ENCODE measurements at places on chromosomes 12 and 14.
A peak's percentile ranks its signal among the peaks of the same experiment; 100 is the strongest.

DNA sequence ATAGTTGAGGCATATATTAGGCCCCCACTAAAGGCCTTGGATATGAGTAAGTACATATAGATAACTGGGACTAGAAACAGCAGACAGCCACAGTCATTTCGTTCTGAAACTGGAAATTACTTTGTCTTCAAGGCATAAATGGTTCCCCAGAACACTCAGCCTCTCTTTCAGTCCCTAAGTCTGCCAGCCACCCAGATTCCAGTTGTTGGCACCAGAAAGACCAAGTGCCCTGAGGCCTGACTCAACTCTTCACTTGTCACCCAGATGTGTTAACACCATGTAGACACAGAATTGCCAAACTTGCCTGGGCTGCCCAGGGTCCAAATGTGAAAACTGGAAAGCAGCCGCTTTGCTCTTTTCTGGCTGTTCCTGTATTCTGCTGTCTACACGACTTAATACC lies 3.0 kb upstream of the LGALS3 start:
- no peak for DNase-seq

DNA sequence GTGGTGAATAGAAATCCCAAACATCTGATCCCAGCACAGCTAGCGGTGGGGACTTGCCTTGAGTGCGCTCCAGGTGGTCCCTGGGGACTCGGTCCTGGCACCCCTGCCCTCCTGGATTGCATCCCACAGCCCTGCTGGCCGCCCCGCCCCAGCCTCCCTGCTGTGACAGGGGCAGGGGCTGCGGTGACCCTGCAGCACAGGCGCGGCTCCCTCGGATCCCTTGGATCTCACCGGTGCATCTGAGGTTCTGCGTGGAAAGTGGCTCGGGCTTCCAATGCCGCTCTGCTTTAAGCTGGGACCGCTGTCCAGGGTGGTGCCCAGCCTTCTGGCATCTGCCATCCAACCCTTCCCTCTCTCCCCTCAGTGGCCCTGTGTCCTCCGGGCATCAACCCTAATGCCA lies 16.0 kb downstream of the ANKRD9 start:
- DNase-seq, result no peak

GRCh38 chr12:6372403-6373003 lies 2.9 kb downstream of the SCNN1A start:
- DNase-seq, result no peak

- no peak for DNase-seq
Measured at GRCh38 chr14:67357969-67358354, 1.6 kb downstream of the ATP6V1D start.

- no peak for DNase-seq
Measured at GRCh38 chr12:39300799-39301198, 142.1 kb downstream of the KIF21A start.

- DNase-seq, result peak; percentile 79
Measured at GRCh38 chr14:77094672-77095284, 3.3 kb upstream of the CIPC start.

DNA sequence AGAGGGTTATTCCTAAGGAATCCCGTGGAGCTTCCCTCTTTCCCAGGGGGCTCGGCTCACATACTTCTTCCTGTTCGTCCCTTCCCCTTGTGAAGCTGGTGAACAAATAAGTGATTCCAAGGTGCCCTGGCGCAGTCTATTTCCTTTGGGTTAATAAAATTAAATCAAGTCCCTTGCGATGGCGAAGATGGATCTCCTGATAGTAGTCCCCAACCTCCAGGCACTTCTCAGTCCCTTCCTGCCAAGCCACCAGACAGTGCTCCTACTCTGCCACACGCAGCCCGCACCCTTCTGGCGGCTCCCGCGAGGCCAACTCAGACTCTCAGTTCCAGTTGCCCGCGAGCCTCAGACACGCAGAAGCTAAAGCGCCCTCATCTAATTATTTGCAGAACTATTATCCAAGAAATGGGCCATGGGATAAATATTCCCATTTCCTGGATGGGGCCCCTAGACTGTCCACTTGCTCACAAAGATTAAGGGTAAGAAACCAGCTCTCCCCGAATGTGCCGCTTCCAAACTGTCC lies 2.4 kb upstream of the SIX6 start:
- no peak for DNase-seq

DNA sequence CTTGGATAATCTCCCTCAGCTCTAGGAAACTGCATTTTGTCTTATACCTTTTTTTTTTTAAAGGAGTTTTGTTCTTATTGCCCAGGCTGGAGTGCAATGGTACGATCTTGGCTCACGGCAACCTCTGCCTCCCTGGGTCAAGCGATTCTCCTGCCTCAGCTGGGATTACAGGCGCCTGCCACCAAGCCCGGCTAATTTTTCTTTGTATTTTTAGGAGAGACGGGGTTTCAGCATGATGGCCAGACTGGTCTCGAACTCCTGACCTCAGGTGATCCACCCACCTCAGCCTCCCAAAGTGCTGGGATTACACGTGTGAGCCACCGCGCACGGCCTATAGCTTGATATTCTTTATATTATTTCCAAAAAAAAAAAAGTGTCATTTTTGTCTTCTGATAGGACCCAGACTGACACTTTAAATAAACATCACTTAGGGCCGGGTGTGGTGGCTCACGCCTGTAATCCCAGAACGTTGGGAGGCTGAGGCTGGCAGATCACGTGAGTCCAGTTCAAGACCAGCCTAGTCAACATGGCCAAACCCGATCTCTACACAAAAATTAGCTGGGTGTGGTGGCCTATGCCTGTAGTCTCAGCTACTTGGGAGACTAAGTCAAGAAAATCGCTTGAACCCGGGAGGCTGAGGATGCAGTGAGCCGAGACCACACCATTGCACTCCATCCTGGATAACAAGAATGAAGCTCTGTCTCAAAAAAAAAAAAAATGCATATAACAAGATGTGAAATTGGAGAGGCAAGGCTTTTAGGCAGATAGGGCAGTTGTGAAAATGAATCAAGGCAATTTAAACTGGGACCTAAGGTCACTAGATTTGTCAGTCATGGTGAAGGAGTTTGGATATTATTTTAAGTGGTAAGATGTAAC lies 18.4 kb downstream of the SLC2A3 start:
- no peak for DNase-seq

DNA sequence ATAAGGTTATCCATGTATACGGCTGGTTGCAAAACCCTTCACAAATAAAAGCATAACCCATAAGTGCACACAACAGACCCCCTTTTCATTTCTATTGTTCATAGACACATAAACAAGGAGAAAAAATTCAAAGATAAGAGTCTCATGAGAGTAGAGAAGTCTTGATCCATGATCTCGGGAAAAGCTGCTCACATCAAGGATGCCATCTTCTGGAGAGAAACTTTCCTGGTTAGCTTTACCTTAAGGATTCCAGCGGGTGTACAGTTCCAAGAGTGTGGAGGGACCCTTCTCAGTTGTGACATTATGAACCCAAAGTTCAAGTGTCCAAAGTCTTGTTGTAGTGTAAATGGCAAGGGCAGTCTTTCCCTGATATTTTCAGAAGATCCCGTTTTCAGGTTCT lies 144.5 kb downstream of the LLPH start:
- no peak for DNase-seq

Data from activated CD8-positive, alpha-beta memory T cell treated with anti-CD3 and anti-CD28 coated beads, Interleukin-2, amount 50 U/mL, for 4 hours (primary cell).